Endothelial cell (in vitro differentiated cells): ENCODE measurements at places on chromosomes 2 and 18.

DNA sequence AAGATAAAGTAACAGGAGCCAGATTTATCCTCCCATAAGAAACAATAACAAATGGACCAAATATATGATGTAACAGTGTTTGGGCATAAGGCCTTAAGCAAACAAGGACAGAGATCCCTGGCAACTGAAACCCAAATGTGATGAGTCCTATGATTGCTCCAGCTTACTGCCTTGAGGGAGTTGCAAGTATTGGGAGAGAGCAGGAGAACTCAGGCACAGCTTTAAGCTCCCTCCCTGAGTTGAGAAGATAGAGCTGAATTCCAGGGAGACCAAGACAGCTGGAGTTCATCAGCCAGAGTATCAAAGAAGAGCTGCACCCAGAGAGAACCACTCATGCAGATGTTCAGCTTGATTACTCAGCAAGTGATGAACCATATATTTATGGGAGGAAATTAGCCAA lies 814.5 kb upstream of the RAB6C start:
- H3K27ac ChIP-seq, result no peak overlapping the region

DNA sequence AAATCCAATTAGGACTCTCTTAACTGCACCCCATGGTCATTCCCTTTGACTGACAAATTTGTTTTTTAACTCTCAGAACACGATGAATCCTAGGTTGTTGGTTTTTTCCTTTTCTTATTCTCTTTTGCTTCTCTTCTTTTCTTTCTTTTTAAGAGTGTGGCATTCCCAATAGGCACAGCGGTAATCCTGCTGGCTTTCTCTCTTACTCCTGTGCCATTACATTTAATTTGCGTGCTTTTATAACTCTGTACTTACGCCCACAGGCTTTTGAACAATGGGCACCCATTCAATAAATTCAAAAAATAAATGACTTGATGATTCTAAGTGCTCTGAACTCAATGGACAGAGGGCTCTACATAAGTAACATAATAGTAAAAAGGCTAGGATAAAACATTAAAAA lies 189.0 kb upstream of the SMAD7 start:
- DNase-seq, result no peak
- no peaks in the 10 kb centered on the region for H3K27me3 ChIP-seq

DNA sequence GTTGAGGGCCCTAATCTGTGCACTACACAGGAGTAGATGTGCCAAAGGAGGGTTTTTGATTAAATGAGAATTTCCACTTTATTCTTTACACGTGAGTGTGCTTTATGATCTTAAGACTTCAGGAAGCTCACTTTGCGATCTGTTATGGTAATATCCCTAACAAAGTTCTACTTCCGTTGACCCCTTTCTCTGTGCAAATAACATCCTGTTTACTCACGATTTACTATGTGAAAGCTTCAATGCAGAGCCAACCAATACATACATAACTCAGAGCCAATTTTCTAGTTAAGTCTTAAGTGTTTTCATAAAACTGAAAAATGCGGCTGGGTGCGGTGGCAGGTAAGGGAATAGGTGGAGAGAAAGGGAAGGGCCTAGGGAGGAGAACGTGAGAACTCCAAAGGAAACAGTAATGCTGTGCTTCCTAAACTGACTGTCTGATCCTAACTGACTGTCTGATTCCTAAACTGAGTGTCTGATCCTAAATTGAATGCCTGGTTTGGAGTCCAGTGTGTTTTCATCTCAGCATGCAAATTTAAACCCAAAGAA lies 87.6 kb downstream of the PLCL1 start:
- no peak for DNase-seq
- peak overlapping the region; percentile 12 for H3K27ac ChIP-seq
- H3K36me3 ChIP-seq, result no peaks in the 10 kb centered on the region
- H3K4me1 ChIP-seq, result peaks cover 28% of the 10 kb centered on the region
- no peaks in the 10 kb centered on the region for H3K27me3 ChIP-seq

- no peak overlapping the region for H3K27ac ChIP-seq
- no peak overlapping the region for H3K4me3 ChIP-seq
- no peaks in the 10 kb centered on the region for H3K36me3 ChIP-seq
Observed at GRCh38 chr18:5538544-5538943, 5.3 kb downstream of the EPB41L3 start.

- no peak overlapping the region for H3K4me3 ChIP-seq
- DNase-seq, result no peak
- peaks cover 23% of the 10 kb centered on the region for H3K4me1 ChIP-seq
- H3K27ac ChIP-seq, result no peak overlapping the region
Observed at GRCh38 chr18:62767836-62768557, 52.7 kb downstream of the PHLPP1 start.

DNA sequence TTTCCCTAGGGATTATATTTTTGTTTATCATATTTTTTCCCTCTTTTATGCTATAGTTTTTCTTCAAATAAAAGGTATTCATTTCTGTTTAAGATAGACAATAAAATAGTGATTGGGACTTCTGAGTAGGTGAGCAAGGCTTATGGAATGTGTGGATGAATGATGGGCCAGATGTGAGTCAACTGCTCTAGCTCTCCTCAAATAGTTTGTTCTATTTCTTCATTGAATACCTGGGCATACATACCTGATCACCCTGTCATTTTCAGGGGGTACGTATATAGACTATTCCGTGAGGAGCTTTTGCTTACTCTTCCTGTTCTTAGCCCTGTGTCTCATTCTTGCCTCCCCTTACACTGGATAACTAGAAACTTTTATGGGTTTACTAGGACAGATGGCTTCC lies 41.9 kb downstream of the BABAM2 start:
- H3K4me3 ChIP-seq, result no peak overlapping the region
- peaks cover 15% of the 10 kb centered on the region for H3K4me1 ChIP-seq
- H3K27ac ChIP-seq, result no peak overlapping the region
- H3K36me3 ChIP-seq, result no peaks in the 10 kb centered on the region

- H3K27me3 ChIP-seq, result peaks cover 4% of the 10 kb centered on the region
- H3K27ac ChIP-seq, result no peak overlapping the region
- no peak overlapping the region for H3K4me3 ChIP-seq
- peaks cover 1% of the 10 kb centered on the region for H3K36me3 ChIP-seq
- no peak for DNase-seq
- peaks cover 8% of the 10 kb centered on the region for H3K4me1 ChIP-seq
Observed at GRCh38 chr2:105919191-105919811, 174.6 kb downstream of the NCK2 start.

DNA sequence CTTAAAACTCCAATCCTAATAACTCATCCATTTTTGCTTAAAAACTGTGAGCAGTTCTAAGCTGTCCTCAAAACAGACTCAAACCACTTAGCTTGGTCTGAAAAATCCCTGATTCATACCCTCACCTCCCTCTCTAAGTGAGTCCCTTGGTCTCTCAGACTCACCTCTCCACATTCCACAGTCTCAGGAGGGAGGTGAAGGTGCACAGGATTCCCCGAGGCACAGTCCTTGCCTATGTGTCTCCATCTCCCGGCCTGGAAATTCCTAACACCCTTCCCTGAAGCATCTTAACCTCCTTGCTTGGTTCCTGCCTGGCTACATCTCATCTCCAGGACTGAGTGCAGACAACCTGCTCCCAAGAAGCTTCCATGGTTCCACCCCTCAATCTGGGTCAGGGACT lies 45.0 kb downstream of the CYRIA start:
- H3K36me3 ChIP-seq, result peaks cover 34% of the 10 kb centered on the region
- no peaks in the 10 kb centered on the region for H3K27me3 ChIP-seq
- no peak for DNase-seq
- no peak overlapping the region for H3K27ac ChIP-seq
- no peak overlapping the region for H3K4me3 ChIP-seq
- peaks cover 55% of the 10 kb centered on the region for H3K4me1 ChIP-seq

DNA sequence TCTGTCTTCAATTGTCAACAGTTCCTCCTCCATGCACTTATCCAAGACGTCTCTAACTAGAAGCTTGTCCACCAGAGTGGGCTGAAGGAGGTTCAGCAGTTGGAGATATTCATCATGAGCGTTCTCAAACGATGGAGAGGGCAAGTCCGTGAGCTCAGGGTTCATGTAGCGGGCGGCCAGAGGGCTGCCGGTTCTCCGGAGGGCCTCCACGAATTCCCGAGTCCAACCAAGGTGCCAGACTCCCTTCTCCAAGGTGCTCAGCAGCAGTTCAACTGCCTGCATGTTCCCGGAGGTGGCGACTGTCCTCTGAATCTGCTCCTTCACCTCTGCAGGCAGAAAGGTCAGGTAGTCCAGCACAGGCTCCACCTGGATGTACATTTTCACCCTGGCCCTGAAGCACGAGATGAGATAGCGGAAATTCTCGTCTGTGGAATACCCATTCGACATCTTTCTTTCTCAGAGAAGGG lies 590 bp downstream of the IFIH1 start:
- peaks cover 3% of the 10 kb centered on the region for H3K27me3 ChIP-seq
- no peaks in the 10 kb centered on the region for H3K36me3 ChIP-seq
- H3K4me1 ChIP-seq, result peaks cover 9% of the 10 kb centered on the region
- peak; percentile 9 for DNase-seq
- H3K27ac ChIP-seq, result no peak overlapping the region

GRCh38 chr18:8117006-8117371 lies 492.2 kb upstream of the RAB12 start:
- H3K27me3 ChIP-seq, result peaks cover under 1% of the 10 kb centered on the region
- peaks cover 9% of the 10 kb centered on the region for H3K36me3 ChIP-seq
- no peak for DNase-seq
- H3K4me3 ChIP-seq, result peak overlapping the region; percentile 21

DNA sequence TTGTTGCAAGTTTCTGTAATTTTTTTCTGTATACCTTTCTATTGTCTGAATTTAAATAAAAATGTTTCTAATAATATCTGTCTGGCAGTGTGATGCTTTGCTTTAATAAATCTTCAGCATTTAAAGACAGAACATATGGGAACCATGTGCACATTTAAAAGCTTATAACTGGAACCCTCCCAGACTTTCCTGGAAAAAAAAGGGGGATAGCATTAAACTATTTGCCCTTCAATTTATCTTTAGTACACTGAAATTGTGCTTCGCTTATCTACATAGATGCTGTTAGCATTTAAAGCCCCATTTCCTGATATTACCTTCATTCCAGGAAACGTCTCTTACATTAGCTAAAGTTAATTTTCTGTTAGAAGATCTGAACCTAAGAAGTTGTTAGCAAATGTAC lies 64.6 kb downstream of the ZC3H6 start:
- H3K27me3 ChIP-seq, result no peaks in the 10 kb centered on the region
- H3K27ac ChIP-seq, result no peak overlapping the region
- no peak overlapping the region for H3K4me3 ChIP-seq
- H3K4me1 ChIP-seq, result peaks cover 4% of the 10 kb centered on the region

DNA sequence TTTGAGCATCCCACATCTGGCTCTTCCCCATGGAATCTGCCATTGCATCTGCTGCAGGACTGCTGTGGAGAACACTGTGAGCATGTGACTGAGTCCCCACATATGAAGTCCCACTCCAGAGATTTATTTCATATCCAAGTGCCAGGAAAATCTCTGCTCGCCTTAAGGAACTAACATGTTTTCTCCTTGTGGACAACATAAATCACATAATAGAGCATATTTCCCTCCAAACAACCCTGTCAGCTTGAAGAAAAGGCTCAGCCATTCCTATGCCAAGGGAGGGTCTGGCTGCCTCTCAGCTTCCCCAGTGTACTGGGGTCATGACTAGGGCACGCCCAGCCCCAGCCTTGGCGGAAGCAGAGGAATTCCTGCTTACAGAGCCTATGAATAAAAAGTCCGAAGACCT lies 193.7 kb downstream of the DNER start:
- no peak for DNase-seq
- peaks cover 1% of the 10 kb centered on the region for H3K27me3 ChIP-seq
- H3K4me3 ChIP-seq, result no peak overlapping the region
- no peaks in the 10 kb centered on the region for H3K4me1 ChIP-seq
- no peak overlapping the region for H3K27ac ChIP-seq
- no peaks in the 10 kb centered on the region for H3K36me3 ChIP-seq

GRCh38 chr2:104863468-104864279 lies 9.8 kb downstream of the POU3F3 start:
- DNase-seq, result peak; percentile 47
- H3K36me3 ChIP-seq, result peaks cover 5% of the 10 kb centered on the region
- H3K27ac ChIP-seq, result no peak overlapping the region

DNA sequence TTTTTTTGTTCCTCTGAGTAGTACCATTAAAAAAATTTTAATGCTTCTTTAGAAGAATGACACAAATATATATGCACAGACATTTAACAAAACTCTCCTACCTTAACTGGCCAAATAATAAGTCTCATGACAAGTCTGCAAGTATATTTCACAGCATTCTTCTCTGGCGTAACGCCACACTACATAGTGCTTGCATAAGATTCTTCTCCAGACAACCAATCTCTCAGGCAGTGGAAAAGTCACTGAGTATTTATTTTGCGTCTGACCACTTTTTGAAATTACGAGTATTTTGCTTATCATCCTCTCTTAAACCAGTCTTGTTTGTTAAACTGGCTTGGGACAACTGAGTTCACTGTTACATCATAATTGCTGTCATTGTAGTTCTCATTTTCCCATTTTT lies 749.2 kb downstream of the ADCYAP1 start:
- no peak overlapping the region for H3K4me3 ChIP-seq
- no peak overlapping the region for H3K27ac ChIP-seq
- no peak for DNase-seq
- no peaks in the 10 kb centered on the region for H3K4me1 ChIP-seq
- H3K36me3 ChIP-seq, result no peaks in the 10 kb centered on the region
- no peaks in the 10 kb centered on the region for H3K27me3 ChIP-seq

GRCh38 chr2:140496714-140497113 lies 1634.1 kb downstream of the LRP1B start:
- H3K4me1 ChIP-seq, result no peaks in the 10 kb centered on the region
- H3K27ac ChIP-seq, result no peak overlapping the region
- H3K36me3 ChIP-seq, result no peaks in the 10 kb centered on the region
- no peaks in the 10 kb centered on the region for H3K27me3 ChIP-seq

DNA sequence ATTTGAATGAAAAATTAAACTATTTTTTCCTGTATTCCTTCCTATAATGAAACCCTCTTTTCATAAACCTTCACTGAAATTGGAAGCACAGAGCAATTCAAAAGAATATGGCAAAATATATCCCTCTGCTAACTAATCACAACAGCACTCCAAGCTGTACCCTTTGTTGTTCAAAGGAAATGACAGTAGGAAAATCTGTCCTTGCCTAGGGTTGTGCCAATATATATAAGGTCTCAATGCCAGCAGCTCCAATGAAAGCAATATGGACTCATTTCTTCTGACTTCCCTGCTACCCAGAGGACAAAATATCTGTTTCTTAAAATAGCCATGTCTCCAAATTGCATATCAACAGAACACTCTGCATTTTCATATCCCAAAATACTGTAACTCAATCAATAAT lies 373.9 kb upstream of the MC4R start:
- no peak for DNase-seq
- no peaks in the 10 kb centered on the region for H3K27me3 ChIP-seq
- H3K4me3 ChIP-seq, result no peak overlapping the region
- no peaks in the 10 kb centered on the region for H3K36me3 ChIP-seq
- H3K4me1 ChIP-seq, result no peaks in the 10 kb centered on the region

DNA sequence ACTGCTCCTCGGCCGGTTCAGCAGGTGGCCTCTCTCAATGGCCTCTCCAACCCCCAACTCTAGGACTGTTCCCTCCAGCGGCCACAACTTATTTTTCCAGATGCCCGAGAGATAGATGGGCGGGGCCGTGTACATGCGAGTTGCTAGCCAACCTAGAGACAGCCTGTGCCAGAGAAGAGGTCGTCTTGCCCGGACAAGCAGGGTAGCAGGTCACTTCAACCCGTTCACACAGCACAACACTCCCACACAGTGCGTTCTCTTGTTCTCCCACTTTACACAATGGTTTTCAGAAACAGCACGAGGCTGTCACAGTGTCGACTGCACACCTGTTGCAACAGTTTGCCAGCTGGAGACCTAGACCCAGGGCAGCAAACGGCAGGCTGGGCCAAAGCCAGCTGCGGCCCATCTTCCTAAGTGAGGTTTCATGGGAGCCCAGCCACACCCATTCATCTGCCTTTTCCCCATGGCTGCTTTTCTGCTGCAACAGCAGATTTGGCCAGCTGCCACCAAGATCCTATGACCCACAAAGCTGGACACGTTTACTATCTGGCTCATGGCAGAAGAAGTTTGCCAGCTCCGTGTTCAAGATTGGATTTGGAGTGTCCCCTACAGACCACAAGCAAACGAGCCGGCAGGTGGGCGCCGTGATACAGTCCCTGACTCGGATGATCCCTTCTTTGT lies 7.3 kb upstream of the PRLH start:
- no peak overlapping the region for H3K4me3 ChIP-seq
- DNase-seq, result no peak
- no peak overlapping the region for H3K27ac ChIP-seq
